ENCODE measurements at places on chromosomes 5 and 9.
A peak's percentile ranks its signal among the peaks of the same experiment; 100 is the strongest.

DNA sequence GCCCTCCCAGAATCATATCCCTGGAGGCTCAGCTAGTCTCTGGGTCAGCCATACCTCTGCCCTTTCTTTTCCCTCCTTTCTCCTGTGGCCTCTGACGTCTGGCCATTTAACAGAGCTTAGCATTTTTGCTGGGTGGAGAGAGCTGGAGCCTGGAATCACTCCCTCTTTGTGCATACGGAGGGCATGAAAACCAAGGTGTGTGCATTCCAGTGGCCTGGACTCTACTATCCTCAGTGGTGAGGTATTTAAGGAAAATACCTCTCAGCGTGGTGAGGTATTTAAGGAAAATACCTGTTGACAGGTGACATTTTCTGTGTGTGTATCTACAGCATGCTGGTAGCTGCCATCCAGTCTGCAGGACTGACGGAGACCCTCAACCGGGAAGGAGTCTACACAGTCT, 27.5 kb downstream of the TGFBI start:
- DNase-seq = no peak

DNA sequence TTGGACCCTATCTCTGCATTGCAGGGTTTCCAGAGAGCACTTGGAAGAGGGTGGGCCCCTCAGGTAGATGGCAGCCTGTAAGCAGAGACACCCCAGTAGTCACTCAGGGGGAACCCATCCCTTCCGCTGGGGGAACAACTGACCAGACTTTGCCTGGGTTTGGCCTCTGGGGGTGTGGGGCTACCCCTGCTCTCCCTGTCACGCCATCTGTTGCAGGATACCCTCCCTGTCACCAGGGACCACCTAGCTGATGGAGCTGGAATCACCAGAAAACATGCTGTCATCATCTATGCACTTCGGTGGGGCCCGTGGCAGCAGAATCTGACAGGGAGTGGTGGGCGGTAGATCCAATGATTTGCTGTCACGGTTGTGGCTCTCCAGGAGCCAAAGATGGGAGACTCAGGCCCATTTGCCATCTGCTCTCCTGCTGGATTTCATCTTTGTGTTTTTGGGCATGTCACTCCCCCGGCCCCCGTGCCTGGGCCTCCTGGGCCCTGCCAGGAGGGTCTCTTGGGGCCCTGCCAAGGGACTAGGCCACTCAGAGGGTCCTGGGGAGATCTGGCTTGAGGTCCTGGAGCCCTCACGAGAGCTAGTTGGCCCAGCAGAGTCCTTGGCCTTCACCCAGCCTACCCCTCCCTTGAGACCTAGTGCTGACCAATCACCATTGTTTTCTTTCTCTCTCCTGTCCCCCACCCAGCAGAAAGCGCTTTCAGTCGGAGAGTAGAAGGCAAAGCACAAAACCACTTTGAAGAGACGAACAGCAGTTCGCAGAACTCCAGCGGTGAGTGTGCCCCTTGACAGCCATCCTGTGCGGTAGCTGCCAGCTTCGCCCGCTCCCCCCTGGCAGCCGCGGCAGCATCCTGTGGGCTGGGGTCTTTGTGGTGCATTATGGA, 45.9 kb downstream of the AMBP start:
- DNase-seq = no peak

DNA sequence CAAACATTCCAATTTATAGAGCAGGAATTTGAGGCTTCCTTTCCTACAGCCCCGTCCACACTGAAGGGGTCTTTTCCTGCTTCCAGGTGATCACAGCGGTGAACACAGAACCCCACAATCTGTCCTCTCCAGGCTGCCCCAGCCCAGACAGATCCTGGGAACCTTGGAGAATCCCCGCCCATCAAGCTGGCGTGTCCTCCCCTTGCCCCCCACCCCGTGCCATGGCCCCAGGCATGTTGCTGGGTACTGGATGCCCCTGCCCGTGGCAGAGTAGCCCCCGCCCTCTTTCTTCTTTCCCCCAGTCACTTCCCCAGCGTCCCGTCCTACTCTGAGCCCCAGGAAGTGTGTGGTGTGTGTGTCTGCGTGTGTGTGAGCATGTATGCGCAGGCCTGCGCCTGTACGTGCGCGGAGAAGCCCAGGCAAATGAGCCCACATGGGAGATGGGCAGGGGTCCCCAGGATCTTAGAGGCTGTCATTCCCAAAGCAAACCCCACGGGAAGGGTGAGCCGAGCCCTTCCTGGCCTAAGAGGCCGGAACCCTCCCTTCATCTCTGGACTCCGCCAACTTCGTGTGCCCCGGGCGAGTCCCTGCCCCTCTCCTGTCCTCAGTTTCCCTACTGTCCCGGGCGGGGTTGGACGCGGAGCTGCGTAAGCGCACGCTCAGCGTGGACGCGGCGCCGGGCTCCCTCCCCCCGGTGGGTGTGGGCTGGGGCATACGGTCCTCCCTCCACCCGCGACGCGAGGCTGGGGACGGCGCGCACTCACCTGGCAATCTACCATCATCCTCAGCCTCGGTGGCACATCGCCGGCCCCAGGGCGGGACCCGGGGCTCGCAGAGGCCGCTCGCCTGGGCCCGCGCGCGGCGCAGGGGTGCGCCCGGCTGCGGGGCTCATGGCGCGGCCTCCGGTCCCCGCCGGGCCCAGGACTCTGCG, 15.2 kb downstream of the GBGT1 start:
- DNase-seq = peak; percentile 80

DNA sequence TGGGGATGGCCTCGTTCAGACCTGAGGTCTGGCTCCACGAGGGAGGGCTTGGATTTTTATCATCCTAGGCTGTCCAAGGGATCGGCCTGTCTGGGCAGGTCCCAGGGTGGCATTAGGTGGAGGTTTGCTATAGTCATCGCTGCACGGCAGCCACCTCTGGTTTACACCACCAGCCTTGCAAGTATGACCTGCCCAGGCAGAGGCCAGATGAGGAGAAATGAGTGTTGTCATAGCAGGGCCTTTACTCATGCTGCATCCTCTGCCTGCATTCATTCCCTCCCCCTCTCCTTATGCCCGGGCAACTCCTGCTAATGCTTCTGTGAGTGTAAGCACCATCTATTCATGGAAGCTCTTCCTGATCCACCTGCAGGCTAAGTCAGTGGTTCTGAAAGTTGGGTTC, 15.3 kb upstream of the NDST1 start:
- no peak for DNase-seq

DNA sequence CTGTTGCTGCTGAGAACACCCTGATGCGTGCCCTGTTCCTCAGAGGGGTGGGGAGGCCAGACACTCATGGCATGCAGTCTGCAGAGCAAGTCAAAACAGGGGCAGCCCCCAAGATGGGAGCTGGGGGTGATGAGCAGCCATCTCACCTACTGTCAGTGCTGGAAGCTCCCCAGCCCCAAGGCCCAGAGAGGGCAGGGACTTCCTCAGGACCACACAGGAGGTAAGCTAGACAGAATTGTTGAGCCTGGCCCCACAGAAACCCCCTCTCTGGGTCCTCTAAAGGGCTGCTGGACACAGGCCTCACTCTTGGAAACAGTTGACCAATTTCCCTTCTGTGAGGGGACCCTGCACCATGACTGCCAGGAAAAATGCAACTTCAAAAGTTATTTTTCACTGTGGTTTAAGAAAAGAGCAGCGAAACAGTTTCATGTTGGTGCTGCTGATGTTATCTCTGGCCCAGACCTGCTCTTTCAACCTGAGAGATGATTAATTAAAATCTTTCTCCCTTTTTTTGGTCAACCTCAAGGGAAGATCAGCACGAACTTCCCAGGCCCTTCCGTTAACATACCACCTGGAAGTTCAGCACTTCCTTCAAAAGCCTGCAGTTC, 9.6 kb downstream of the CSF2 start:
- DNase-seq = no peak
